ENCODE measurements at places on chromosomes 12 and 14. TPM values are rescaled to one million over a fixed set of nuclear protein-coding genes. Genes with fewer than 3 reads are reported as not detected.
A peak's percentile ranks its signal among the peaks of the same experiment; 100 is the strongest.

DNA sequence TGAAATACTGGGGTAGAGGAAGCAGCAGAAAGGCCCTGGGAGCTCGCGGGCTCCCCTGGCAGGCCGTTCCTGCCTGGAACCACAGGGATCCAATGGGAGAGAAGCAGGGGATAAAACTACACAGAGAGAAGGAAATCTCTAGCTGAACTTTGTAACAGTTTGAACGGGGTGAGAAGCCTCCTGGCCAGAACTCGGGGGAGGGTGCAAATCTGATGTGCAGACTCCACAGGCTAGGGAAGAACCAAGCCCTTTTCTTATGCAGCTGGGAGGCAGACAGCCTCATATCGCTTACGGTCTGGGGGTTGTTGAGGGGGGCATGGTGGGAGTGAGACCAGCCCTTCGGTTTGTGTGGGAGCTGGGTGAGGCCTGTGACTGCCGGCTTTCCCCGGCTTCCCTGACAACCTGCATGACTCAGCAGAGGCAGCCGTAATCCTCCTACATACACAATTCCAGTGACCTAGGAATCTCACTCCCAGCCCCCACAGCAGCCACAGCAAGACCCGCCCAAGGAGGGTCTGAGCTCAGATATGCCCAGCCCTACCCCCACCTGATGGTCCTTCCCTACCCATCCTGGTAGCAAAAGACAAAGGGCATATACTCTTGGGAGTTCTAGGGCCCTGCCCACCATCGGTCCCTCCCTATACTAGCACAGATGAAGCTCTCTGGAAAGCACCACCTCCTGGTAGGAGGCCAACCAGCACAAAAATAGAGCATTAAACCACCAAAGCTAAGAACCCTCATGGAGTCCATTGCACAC is 143.0 kb downstream of the TMTC1 start:
- ATAC-seq = no peak

DNA sequence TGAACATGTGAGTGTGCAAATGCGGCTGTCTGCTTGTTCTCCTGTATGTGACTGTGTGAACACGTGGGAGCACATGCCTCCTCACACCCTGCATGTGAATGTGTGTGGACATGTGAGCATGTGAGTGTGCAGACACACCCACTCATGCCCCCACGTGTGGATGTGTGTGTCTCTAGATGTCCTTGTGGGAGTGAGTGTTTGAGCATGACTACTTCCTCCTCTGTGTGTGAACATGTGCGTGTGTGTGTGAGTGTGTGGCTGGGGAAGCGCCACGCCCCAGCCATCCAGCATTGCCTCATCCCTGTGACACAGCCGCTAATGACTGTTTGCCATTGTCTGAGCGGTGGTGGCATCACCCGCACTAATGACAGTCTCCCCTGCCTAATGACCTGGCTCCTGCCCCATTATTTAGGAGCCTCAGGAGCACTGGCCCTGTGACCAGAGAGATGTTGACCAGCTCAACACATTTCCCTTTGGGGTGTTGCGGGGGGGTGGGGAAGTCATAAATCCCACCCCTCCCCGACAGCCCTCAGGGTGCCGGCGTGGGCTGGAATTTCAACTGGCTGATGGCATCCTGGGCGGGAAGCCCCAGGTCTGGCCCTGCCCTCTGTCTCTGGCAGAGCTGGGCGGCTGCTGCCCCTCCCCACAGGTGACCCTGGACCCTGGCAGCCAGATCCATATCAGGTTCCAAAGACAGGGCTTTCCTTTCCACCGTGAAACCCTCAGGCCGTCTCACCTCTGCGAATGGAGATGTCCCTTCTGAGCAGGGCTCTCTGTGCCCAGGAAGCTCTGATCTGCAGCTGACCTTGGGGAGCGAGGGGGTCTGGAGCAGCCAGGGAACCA is 11.5 kb upstream of the KRT80 start:
- peak; percentile 85 for ATAC-seq

DNA sequence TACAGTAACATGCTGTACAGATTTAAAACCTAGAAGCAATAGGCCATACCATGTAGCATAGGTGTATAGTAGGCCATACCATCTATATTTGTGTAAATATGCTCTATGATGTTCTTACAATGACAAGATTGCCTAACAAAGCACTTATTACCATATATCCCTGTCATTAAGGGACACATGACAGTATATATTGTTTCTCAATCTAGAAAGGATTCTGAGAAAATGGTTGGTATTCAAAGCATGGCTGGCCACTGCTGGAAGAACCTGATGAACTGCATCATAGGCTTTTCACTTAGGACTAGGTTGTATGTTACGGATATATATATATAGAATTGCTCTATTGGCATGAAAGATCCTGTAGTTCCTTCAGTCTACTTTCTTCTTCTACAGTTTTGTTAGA is 125.2 kb upstream of the SLC38A2 start:
- ATAC-seq = peak; percentile 78

GRCh38 chr12:86911973-86912372 is 655.8 kb upstream of the MGAT4C start:
- no peak for ATAC-seq

GRCh38 chr12:25992026-25992782 is 33.7 kb downstream of the RASSF8 start:
- ATAC-seq = no peak

DNA sequence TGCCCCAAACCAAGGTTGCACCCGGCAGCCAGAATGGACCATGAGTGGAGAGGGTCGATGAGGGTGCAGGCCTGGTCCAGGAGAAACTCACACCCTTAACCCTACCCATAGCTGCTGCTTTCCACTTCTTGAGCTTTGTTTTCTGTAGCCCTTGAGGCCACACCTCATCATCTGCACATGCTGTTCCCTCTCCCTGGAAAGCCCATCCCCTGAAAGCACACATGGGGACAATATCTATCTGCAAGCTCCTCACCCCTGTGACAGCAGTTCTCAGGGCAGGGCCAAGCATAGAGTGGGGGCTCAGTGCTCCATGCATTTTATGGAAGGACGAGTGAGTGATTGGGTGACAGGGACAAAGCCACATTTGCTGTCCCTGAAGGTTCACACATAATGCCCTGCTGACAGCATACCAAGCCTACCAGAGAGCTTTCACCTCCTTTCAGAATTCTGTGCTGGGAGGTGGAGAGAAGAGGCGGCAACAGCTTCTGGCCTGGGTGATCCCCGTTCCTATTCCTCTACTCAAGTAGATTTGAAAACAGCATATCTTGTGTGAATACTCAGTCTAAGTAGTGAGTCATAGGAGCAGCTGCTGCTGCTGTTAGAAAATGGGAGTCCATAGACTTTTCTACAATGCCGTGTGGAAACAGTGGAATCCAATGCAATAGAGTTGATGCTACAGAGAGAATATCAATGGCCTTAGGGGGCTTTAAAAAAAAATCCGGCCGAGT is 44.6 kb downstream of the SRGAP1 start:
- no peak for ATAC-seq

DNA sequence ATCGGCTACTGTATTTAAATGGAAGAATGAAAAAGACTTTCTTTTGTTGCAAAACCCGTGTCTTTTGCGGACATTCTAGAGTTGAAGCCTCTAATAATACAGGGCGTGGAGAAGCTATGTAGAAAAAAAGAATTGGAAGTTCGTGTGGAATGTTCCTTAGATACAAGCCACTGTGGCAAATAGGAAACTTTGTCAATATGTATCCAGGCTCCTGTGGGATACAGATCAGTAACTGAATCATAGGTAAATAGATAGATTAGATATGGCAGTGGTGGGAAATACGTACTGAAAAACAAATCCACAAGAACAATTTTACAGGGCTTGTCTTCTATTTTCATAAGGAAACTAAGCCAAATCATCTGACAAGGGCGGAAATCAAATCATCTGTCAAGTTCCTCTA is 245.4 kb downstream of the EGLN3 start:
- ATAC-seq = no peak

- peak; percentile 28 for ATAC-seq
Measured at GRCh38 chr12:38282886-38283285, 33.7 kb upstream of the ALG10B start.

DNA sequence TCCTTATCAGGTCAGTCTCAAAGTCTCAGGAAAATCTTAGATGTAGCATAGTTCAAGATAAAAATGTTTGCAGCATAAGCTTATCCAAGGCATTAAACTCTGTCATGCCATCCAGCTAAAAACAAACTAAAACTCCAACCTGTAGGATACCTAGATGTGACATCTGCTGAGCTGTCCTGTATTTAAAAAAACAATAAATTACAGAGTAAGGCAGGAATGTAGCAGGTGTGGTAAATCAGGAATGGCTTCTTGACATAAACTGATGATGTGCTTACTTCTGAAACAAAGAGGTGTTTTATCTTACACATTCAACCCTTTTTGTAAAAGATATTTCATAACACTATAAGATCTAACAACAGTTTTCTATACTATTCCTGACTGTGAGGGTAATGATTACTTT is 30.6 kb upstream of the DLGAP5 start:
- peak; percentile 89 for ATAC-seq

- ATAC-seq = peak; percentile 15
Measured at GRCh38 chr12:94676031-94676641, 25.8 kb upstream of the TMCC3 start.

GRCh38 chr12:122979908-122980182 is 636 bp upstream of the ARL6IP4 start:
- no peak for ATAC-seq

GRCh38 chr14:28652782-28653181 is 113.8 kb upstream of the FOXG1 start:
- ATAC-seq = peak; percentile 63

GRCh38 chr14:94602722-94603121 is 9.5 kb upstream of the SERPINA3 start:
- no peak for ATAC-seq

DNA sequence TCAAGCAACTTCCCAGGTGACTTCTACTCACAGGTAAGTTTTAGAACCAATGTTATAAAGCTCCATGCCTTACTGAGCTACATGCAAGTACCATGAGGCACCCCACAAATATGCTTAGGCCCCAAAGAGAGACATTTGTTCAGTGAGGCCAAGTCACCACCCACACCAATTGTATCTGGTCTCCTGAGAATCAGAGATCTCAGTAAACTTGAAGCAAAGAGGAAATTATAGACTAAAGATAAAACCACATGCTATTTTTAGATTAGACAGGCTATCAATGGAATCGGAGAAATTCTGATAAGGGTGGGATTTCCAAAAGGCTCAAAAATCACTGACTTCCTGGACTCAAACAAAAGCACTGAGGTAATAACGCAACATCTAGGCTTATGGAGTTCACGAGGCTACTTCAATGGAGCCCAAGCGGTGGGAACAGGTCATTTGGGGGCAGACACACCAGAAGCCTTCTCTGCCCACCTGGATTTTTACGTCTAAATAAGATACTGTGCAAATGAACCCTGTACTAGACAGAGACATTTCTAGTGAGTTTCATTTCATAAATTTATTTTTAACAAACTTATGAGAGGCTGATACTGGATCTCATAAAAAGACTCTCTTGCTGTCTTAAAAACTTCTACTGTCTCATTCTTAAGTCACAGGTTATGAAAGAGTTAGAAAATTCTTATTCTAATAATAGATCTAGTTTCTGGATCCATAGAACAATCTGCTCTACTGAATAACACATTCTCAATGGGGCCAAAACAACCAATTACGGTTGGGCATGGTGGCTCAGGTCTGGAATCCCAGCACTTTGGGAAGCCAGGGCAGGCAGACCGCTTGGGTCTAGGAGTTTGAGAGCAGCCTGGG is 7.7 kb downstream of the SLC15A4 start:
- ATAC-seq = no peak

GRCh38 chr12:128583453-128583852 is 240.3 kb downstream of the SLC15A4 start:
- ATAC-seq = no peak

DNA sequence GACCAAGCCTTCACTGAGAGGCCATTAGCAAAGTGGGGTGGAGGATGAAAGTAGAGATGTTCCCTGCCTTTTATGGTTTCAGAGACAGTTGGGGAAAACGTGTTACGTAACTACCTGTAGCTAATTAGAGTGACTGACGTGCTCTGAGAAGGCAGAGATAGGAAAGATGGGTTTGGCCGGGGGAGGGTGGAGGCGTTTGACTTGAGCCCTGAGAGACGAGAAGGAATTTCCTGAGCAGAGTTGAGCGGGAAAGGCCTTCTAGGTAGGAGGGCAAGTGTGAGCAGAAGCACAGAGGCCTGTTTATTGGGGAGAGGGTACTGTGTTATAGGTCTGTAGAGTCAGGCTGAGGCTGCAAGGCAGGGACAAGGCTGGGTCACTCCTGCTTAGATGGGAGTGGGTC is 8.6 kb downstream of the TUNAR start:
- no peak for ATAC-seq

DNA sequence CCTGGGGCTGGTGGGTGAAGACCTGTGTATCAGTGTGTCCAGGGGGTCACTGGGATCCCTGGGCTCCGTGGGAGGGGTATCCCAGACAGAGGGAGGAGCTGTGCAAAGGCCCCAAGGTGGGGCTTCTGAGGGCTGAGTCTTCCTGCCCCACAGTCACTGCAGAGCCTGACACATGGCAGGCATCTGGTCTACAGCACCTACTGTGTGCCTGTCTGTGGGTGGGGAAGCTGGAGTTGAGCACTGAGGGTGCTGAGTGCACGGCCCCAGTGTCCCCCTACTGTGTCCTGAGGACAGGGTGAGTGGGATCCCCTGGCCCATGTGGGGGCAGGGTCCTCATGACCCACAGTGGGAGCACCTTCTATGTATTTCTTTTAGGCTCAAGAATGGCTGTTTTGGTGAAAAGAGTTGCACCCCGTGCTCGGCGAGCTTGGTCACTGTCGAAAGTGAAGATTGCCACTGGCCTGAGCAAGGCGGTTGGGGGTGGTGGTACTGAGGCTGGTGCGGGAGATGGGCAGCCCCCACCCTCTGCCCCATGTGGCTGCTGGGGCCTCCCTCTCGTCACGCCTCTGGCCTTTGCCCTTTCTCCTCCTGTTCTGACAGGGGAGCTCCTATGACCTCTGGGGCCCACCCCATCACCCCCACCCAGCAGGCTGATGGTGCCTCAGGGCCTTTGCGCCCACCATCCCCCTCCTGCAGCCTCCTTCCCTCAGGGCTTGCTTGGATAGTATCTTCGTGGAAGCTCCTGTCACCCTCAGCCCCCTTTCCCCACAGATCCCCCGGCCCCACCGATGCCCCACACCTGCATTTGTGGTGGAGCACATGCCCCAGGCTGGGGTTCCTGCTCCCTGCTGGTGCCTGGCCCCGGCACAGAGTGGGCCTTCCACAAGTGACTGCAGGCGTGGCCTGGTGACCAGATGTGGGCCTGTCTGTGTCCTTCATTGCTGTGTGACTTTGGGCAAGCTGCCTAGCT is 55.8 kb downstream of the BEGAIN start:
- no peak for ATAC-seq

- ATAC-seq = no peak
Measured at GRCh38 chr12:54166567-54167499, 22.0 kb downstream of the SMUG1 start.

Gene ZFC3H1
- 29.0 TPM for total RNA-seq

Gene KRT77
- total RNA-seq = not detected

Gene PUS7L
- total RNA-seq = 12.2 TPM

Gene ATG101
- 35.2 TPM for total RNA-seq

Gene PRICKLE1
- 1.4 TPM for total RNA-seq

Gene PIP4P1
- 22.8 TPM for total RNA-seq

Gene GRIP1
- 20.1 TPM for total RNA-seq

Gene TMEM132C
- total RNA-seq = 0.16 TPM
